NCI-H2029 (cell line): ENCODE measurements at places on chromosomes 7 and 10.

GRCh38 chr10:104762793-104763192 is 121.7 kb downstream of the SORCS3 start:
- DNase-seq, result no peak

- no peak for DNase-seq
These were observed 6.3 kb upstream of the OPN1SW start for GRCh38 chr7:128781851-128782250.

DNA sequence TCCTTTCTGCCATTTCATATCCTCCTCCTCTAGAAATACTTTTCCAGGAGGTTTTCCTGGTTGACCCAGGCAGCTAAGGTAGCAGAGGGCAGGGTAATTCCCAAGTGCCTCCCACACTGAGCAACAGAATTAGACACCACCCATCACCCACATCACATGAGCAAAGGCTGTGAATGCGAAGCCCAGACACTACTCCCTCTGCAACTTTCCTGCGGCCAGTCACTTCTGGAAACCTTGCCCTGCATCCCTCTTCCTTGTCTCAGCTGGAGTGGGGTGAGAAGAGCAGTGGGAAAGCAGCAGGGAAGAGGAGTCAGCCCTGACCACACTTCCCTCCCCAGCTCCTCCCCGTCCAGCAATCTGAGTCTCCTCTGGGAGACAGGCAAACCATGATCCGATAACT is 15.2 kb downstream of the TMEM176B start:
- no peak for DNase-seq

GRCh38 chr7:96997512-96998032 is 7.8 kb upstream of the DLX6 start:
- DNase-seq, result no peak

DNA sequence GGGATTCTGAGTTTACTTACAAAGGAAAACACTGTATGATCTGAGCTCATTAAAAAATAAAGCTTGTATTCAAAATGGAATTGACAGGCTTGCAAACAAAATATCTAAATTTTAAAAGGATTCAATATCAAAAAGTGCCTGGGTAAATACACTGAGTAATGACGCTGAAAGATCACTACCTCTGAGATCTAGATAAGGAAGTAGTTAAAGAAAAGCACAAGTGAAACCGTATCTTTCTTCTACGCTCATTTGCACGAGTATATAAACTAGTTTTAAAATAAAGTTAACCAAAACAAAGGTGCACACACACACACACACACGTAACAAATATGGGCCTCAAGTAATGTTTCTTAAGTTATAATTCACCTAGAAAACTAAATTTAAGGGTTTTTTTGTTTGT is 93.4 kb downstream of the SNX13 start:
- no peak for DNase-seq

DNA sequence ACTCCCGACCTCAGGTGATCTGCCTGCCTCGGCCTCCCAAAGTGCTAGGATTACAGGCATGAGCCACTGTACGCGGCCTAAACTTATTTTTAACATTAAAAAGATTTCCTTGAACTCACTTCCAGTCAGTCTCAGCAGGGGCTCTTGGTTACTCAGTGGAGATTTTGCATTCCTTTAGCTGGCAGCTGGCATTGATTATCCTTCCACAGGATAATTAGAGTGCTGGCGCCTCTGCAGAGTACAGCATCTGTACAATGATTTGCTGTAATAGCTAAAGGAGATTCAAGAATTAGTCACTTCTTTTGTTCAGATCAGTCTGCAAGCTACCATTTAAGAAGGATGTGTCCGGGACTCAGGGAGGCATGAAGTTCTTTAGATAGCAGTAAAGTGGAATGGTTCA is 125.0 kb upstream of the NPY start:
- DNase-seq, result no peak
